GM23338 (cell line): ENCODE measurements at places on chromosomes 13 and 19. TPM values are rescaled to one million over a fixed set of nuclear protein-coding genes. Genes with fewer than 3 reads are reported as not detected.

Gene CKM
- total RNA-seq, result not detected in 2 replicates

Gene MYH14
- total RNA-seq, result 25.5 and 27.3 TPM in 2 replicates

GRCh38 chr13:45320876-45321629, 19.9 kb downstream of the TPT1 start:
- DNase-seq, result no peak
- H3K27me3 ChIP-seq, result no peaks in the 10 kb centered on the region
- H3K27ac ChIP-seq, result no peak overlapping the region
- no peaks in the 10 kb centered on the region for H3K4me1 ChIP-seq
- H3K4me3 ChIP-seq, result no peak overlapping the region

DNA sequence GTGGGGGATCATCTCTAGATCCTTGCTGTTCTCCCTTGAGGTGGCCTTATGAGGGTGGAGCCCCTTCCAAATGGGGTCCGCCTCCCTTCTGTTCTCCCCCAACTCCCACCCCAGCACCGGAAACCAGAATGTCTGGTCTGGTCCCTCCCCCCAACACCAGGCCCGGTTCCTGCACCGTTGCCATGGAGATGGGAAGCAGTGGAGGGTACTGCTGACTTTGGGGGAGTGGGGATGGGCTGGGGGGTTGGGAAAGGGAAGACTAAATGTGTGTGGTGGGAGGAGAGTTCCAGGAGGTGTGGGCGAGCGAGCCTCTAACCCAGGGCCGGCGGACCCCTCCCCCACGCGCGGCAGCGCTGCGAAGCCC, 1.7 kb downstream of the SHANK1 start:
- no peak overlapping the region for H3K27ac ChIP-seq
- peaks cover 31% of the 10 kb centered on the region; the same call in 1 of the 2 replicates for H3K4me1 ChIP-seq
- H3K4me3 ChIP-seq, result peak overlapping the region; percentile 85

GRCh38 chr19:49148784-49149651, 6.2 kb downstream of the HRC start:
- peaks cover 15% of the 10 kb centered on the region for H3K4me1 ChIP-seq
- DNase-seq, result peak; percentile 99
- H3K4me3 ChIP-seq, result peak overlapping the region; percentile 96
- H3K27me3 ChIP-seq, result peaks cover 7% of the 10 kb centered on the region; the same call in 1 of the 2 replicates
- H3K27ac ChIP-seq, result peak overlapping the region; percentile 90
- H3K36me3 ChIP-seq, result no peaks in the 10 kb centered on the region

Gene ALG5
- total RNA-seq, result 15.6 and 18.2 TPM in 2 replicates

- H3K36me3 ChIP-seq, result no peaks in the 10 kb centered on the region
- H3K27me3 ChIP-seq, result no peaks in the 10 kb centered on the region
- DNase-seq, result no peak
These were observed 70.9 kb upstream of the IRS2 start for GRCh38 chr13:109857325-109857724.

DNA sequence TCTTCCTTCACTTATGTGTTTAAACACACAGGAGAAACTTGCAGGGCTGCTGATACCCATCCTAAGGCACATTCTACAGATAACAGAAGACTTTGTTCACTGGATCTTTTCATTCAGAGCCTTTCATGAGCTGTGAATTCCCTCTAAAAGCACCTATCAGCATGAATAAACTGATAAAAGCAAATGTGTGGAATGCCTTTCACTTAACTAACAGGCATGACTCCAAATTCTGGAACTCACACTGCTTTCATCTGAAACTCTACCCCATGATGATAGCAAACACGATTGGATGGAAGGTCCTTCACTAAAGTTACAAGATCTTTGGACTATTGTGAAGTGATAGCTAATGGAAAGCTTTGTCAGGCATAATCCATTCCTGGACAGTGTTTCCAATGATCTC, 457.3 kb downstream of the EFNB2 start:
- no peak overlapping the region for H3K27ac ChIP-seq
- no peak overlapping the region for H3K4me3 ChIP-seq

Gene SIAH3
- 0.17 and 0.35 TPM in 2 replicates for total RNA-seq

GRCh38 chr13:78299832-78300623, 303.3 kb downstream of the POU4F1 start:
- H3K4me1 ChIP-seq, result no peaks in the 10 kb centered on the region; the same call in 1 of the 2 replicates
- H3K36me3 ChIP-seq, result no peaks in the 10 kb centered on the region
- no peak overlapping the region for H3K27ac ChIP-seq
- H3K4me3 ChIP-seq, result no peak overlapping the region
- no peaks in the 10 kb centered on the region for H3K27me3 ChIP-seq
- DNase-seq, result no peak

Gene ZNF302
- 24.8 and 27.4 TPM in 2 replicates for total RNA-seq

GRCh38 chr13:60837806-60838205, 440.8 kb downstream of the TDRD3 start:
- H3K4me1 ChIP-seq, result no peaks in the 10 kb centered on the region
- no peaks in the 10 kb centered on the region for H3K36me3 ChIP-seq
- H3K4me3 ChIP-seq, result no peak overlapping the region
- H3K27me3 ChIP-seq, result no peaks in the 10 kb centered on the region

Gene RAX2
- not detected in 2 replicates for total RNA-seq

DNA sequence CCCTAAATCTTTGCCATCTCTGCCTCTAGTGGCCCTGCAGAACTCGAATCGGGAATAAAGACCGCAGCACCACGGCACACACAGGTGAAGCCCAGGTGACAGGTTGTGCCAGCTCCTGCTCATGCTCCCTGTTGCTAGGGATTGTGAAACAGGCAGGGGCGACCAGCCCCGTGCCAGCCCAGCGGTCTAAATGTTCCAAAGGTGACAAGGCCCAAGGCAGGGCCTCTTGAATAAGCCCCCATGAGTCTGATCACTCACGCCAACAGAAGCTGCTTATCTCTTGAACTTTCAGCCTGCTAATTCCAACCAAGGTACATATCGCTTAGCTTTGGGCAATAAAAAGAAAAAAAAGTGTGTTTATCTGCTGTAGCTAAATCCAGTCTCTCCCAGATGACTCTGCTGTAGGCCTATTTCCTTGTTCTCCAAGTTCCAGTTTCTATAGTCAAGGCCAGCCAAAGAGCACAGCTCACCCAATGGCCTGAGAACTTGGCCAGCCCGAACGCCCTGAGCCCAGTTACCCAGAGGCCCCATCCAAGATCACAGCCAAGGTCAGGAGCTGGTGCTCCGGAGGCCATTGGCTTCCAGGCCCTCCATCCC, 191.1 kb upstream of the GPR12 start:
- H3K27me3 ChIP-seq, result no peaks in the 10 kb centered on the region
- no peaks in the 10 kb centered on the region for H3K36me3 ChIP-seq
- H3K4me1 ChIP-seq, result no peaks in the 10 kb centered on the region
- no peak for DNase-seq
- H3K27ac ChIP-seq, result no peak overlapping the region

GRCh38 chr13:91632086-91632485, 233.7 kb downstream of the GPC5 start:
- no peak overlapping the region for H3K4me3 ChIP-seq
- H3K27me3 ChIP-seq, result no peaks in the 10 kb centered on the region
- H3K36me3 ChIP-seq, result no peaks in the 10 kb centered on the region
- H3K27ac ChIP-seq, result no peak overlapping the region
- DNase-seq, result no peak

- DNase-seq, result no peak
- no peaks in the 10 kb centered on the region for H3K4me1 ChIP-seq
These were observed 263.7 kb downstream of the TEX29 start for GRCh38 chr13:111584101-111584672.

DNA sequence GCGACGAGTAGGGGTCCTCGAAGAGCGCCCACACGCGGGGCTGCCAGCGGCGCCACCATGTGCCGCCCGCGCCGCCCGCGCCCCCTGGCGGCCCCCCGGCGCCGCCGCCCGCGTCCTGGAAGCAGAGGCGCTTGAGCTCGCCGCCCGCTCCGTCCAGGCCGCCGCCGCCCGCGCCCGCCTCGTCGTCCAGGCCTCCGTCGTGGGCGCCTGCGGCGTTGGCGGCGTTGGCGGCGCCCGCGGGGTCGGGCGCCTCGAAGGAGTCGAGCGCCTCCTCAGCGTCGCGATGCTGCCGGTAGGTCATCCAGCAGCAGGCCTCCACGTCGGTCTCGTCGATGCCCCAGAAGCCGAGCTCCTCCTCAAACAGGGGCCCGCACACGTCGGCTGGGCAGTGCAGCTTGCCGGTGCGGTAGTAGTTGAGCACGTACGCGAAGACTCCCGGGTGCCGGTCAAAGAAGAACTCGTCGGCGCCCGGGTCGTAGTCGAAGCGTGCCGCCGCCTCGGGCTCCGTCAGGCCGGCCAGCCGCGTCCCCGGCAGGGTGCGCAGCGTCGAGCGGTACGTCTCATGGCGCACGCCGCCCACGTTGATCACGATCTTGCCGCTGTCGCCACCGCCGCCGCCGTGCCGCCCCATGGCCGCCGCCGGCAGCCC, 829 bp downstream of the KCNC3 start:
- DNase-seq, result peak; percentile 64
- no peaks in the 10 kb centered on the region for H3K36me3 ChIP-seq
- no peak overlapping the region for H3K27ac ChIP-seq
- H3K27me3 ChIP-seq, result peaks cover 25% of the 10 kb centered on the region
- H3K4me3 ChIP-seq, result peak overlapping the region; percentile 86

Gene BSPH1
- not detected in 2 replicates for total RNA-seq

- H3K27me3 ChIP-seq, result 0 out of 2 replicates have a peak, but pooled peaks cover 2% of the 10 kb centered on the region
- peak; percentile 88 for DNase-seq
- peaks cover 23% of the 10 kb centered on the region for H3K4me1 ChIP-seq
- H3K27ac ChIP-seq, result peak overlapping the region; percentile 93; the same call in 1 of the 2 replicates
- no peaks in the 10 kb centered on the region for H3K36me3 ChIP-seq
These were observed 20.4 kb downstream of the LMTK3 start for GRCh38 chr19:48490981-48491792.

- no peaks in the 10 kb centered on the region for H3K27me3 ChIP-seq
- no peaks in the 10 kb centered on the region for H3K4me1 ChIP-seq
- no peak overlapping the region for H3K4me3 ChIP-seq
- DNase-seq, result peak; percentile 37
- H3K27ac ChIP-seq, result no peak overlapping the region
These were observed 5.6 kb upstream of the EEF1AKMT1 start for GRCh38 chr13:20779405-20779804.

- H3K36me3 ChIP-seq, result no peaks in the 10 kb centered on the region
- H3K27ac ChIP-seq, result no peak overlapping the region
- no peak for DNase-seq
- no peaks in the 10 kb centered on the region for H3K27me3 ChIP-seq
- H3K4me1 ChIP-seq, result 0 out of 2 replicates have a peak, but pooled peaks cover 8% of the 10 kb centered on the region
These were observed 72.2 kb downstream of the RASA3 start for GRCh38 chr13:114059946-114060860.

Gene CBY2
- total RNA-seq, result 0.42 TPM in 1 of 2 replicates, not detected in the other

Gene WTIP
- total RNA-seq, result 4.5 and 8.9 TPM in 2 replicates

GRCh38 chr19:1862424-1863327, 703 bp downstream of the KLF16 start:
- peaks cover 16% of the 10 kb centered on the region for H3K27me3 ChIP-seq
- H3K36me3 ChIP-seq, result no peaks in the 10 kb centered on the region
- peaks cover 46% of the 10 kb centered on the region for H3K4me1 ChIP-seq
- H3K4me3 ChIP-seq, result peak overlapping the region; percentile 94
- DNase-seq, result peak; percentile 72

Gene CNN1
- 17.0 and 20.9 TPM in 2 replicates for total RNA-seq

DNA sequence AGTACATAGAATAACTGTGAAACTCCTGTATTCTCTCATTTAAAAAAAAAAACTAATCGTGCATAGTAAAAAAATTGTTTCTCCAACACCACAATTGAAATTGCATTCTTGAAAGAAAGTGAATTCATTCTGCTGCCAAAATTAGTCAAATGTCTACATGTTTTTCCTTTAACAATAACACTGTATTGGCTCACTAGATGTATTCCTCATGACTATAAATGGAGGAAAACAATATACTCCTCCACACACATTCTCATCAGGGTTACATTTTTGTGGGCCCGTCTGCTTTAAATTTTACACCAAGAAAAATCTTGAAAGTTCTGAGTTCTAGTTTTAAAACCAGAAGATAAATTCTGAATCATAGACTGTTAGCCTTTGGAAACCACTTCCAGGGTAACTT, 233.6 kb downstream of the KLF12 start:
- H3K27ac ChIP-seq, result no peak overlapping the region
- no peak overlapping the region for H3K4me3 ChIP-seq
- no peaks in the 10 kb centered on the region for H3K4me1 ChIP-seq
- peaks cover 29% of the 10 kb centered on the region for H3K27me3 ChIP-seq

DNA sequence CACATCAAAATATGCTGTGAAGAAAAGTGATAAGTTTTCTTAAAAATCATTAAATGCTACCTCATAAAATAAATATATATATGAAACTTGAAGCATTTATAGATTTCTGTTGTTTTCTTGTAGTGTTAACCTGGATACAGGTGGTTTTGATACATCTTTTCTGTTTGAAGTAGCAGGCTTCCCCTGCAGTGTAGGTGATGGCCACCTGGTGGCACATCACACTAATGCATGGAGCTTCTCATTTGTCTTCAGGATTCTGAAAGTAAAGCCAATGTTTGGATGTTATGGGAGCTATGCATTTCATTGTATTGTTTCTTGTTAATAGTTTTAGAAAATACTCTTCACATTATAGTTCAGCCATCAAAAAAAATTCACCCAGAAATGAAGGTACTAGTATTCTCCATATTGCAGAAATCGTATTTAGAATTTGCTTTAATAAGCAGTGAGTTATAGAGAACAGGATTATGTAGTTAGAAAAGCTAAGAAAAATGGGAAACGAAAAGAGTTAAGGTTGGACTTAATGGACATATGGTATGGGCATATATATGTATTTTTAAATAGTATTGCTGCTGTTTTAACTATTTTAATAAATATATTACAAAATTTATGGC, 18.7 kb downstream of the GPR180 start:
- no peaks in the 10 kb centered on the region for H3K27me3 ChIP-seq
- DNase-seq, result peak; percentile 73
- H3K4me3 ChIP-seq, result no peak overlapping the region
- H3K4me1 ChIP-seq, result no peaks in the 10 kb centered on the region

DNA sequence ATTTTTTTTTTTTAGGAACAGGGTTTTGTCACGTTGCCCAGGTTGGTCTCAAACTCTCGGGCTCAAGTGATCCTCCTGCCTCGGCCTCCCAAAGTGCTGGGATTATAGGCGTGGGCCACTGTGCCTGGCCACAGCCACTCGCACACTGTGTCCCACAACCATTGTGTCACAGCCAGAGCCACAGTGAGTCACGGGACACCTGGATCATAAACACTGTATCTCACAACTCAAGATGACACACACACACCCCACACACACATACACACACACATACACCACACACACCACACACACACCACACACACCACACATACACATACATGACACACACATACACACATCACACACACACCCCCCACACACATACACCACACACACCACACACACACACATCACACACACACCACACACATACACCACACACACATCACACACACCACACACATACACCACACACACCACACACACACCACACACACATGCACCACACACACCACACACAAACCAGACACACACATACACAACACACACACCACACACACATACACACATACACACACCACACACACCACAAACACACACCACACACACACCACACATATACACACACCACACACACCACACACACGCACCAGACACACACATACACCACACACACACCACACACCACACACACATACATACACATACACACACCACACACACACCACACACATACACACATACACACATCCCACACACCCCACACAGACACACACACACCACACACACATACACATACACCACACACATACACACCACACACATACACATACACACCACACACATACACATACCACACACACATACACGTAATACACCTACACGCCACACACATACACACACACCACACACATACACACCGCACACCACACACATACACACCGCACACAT, 16.2 kb downstream of the ELAVL3 start:
- no peak overlapping the region for H3K27ac ChIP-seq
- no peaks in the 10 kb centered on the region for H3K36me3 ChIP-seq
- peaks cover 11% of the 10 kb centered on the region; the same call in 1 of the 2 replicates for H3K4me1 ChIP-seq

Gene RYR1
- 17.3 and 26.7 TPM in 2 replicates for total RNA-seq
